HL-60 (cell line): ENCODE measurements at places on chromosomes 1 and 21.

- DNase-seq, result no peak
Measured at GRCh38 chr1:80917225-80917624, 883.5 kb upstream of the ADGRL2 start.

DNA sequence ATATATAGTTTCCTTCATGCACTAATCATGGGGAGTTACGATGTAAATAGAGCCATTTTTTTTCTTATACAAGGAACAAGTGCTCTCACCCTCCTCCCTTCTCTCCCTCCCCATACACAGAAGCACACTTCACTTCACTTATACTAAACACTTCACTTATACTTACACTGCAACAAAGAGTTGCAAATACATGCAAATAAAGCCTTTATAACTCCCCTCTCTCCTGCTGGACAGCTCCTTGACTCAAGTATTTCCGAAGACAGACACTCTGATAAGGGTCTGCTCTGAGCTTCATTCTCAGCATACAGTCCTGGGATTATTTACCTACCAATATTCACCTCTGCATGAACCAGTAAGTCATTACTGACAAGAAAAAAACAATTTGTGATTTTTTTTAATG, 35.6 kb upstream of the ERG start:
- no peak for DNase-seq

DNA sequence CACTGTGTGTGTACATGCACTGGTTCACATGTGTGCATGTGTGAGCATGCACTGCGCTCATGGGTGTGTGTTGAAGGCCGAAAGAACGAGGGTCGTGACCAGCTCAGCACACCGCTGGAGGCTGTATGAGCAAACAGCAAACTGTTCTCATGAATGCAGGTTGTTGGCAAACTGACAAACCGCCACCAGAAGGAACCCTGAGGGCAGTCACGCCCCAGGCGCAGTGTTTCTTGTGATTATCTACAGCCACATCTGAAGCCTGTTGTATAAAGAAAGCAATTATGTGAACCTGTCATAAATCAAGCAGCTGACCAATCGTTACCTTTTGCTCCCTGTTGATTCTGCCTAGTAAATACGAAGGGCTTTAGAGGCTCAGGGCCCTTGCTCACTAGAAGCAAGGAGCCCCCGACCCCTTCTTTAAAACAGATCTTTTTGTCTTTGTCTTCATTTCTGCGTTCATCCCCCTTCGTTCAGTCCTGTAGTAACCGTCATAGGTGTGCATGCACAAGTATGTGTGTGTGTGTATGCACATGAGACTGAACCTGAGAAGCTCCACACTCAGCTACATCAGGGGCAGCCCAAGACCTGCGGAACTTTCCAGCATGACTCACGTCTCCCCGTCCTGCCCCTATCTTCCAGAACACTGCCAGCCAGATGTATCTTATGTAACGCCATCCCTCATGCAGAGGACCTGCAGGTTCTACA, 16.8 kb upstream of the RIPK4 start:
- no peak for DNase-seq

DNA sequence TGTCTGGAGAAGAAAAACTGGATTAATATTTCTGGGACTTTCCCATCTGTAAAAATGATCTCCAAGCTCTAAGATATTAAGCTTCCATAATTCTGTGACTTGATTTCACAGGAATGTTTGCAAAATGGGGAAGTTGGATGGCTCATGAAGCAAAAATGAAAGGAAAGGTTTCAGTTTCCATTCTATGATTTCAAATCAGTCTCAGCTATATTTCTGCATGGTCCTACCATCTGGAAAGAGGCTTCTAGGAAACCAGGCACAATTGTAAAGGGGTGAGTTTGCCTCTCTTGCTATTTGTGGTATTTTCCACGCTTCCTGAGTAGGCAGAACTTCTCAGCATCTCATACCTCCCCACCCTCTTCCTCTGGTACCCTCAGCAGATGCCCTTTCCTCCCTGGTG, 22.4 kb upstream of the ACTN2 start:
- no peak for DNase-seq

DNA sequence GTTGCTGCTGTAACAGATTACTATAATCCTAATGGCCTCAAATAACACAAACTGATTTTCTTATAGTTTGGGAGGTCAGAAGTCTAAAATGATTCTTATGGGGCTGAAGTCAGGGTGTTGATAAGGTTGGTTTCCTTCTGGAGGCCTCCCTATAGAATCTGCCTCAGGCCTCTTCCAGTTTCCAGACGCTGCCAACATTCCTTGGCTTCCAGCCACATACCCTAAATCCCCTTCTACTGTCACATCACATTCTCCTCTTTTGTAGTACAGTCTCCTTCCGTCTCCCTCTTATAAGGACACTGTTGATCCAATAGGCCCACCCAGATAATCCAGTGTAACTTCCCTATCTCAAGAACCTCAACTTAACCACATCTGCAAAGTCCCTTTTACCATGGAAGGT, 145.3 kb upstream of the NCAM2 start:
- no peak for DNase-seq

DNA sequence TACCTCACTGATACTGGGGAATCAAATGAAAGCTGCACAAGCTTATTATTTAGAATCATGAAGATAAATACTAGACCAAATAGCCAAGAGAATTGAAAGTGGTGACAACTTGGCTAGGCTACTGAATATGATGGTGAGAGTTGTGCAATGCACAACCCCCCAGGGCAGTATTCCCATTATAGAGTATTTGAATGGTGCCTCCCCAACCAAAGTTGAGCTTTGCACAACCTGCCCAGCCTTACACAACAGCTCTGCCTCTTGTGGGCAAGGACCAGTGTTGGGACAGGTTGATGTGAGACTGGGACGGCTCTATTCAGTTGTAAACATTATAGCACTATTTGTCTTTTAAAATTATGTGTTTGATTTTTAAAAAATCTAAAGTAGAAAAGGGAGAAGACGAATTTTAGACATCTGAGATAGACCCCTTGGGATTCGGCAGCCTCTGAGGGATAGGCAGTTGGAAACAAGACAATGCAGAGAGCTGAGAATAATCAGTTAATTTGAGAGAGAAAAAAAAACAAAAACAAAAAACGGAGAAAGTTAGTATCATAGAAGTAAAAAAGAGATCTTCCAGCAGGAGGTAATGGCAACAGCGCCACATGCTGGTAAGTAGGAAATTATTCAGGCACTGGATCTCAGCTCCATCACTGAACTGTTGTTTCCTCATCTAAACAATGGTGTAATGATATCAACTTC, 91.0 kb upstream of the KCNA3 start:
- peak; percentile 15 for DNase-seq

- no peak for DNase-seq
Measured at GRCh38 chr1:80673935-80674597, 1126.7 kb upstream of the ADGRL2 start.

GRCh38 chr21:36425286-36425685, 40.1 kb downstream of the CHAF1B start:
- DNase-seq, result no peak

DNA sequence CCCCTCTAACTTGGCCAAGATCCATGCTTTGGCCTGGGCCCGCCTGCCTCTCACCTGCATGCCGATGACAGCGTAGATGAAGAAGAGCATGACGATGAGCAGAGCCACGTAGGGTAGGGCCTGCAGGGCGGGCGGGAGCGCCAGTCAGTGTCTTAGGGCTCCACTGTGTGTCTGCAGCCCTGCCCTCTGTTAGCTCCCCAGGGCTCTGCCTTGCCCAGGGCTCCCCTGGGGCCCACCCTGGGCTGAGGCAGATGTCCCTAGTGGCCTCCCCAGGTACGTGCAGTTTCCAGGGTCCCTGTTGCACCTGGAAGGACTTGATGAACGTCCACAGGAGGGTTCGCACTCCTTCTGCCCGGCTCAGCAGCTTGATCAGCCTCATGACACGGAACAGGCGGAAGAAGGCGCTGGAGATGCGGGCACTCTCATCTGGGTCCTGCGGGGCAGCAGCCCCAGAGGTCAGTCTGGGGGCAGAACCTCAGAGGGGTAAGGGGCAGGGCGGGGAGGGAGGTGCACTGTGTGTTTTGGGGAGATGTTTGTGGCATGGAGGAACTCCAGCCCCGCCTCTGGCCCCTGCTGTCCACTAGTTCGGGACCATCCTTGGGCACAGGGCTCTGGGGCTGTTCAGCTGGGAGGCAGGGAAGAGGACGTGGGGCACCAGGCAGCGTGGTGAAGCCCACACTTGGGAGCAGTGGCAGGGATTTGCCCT, 29.8 kb upstream of the KIF21B start:
- no peak for DNase-seq

DNA sequence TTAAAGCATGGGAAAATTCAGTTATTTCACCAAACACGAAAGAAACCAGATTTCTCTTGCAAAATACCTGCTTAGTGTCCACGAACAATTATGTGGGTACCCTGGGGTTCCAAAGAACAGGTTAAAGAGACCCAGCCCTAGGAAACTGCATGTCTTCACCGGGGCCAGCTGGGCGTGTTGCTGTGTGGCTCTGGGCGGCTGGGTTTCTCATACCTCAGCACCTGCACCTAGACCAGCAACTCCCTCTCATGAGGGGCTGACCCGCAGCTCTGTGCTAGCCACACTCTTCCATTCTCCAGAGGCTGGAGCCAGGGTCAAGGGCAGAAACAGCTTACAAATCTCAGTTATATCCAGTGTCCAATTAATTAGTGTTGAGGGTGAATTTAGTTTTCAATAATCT, 40.3 kb downstream of the ACP6 start:
- no peak for DNase-seq

DNA sequence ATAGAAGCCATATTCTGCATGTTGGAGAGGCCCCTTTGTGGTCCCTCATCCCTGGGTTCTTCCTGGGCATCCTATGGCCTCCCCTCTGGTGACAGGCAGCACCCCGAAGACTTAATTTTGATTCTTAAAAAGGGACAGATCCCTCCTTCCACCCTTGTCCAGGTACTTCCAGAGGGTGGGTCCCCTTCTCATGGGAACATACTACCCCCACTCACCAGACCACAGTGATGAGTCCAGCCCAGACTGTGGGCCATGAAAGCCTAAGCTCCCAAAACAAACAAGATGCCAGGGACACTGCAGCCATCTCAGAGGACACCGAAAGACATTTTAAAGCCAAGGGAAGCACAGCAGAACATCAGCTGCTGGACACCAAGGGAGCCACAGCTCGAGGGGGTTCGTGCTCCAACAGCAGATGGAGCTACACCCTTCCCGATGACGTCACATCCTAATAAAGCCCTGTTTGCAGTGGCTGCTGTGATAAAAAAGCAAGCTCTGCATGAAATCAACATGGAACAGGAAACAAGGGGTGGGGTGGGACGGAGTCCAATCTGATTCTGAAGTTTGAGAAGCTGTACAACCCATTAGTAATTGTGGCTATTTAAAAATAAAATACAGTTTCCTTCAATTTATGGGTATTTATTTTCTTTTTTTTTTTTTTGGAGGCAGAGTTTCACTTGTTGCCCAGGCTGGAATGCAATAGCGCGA, 32.4 kb downstream of the GNB1 start:
- DNase-seq, result no peak

GRCh38 chr1:187892683-187893039, 1063.9 kb downstream of the PLA2G4A start:
- DNase-seq, result no peak

DNA sequence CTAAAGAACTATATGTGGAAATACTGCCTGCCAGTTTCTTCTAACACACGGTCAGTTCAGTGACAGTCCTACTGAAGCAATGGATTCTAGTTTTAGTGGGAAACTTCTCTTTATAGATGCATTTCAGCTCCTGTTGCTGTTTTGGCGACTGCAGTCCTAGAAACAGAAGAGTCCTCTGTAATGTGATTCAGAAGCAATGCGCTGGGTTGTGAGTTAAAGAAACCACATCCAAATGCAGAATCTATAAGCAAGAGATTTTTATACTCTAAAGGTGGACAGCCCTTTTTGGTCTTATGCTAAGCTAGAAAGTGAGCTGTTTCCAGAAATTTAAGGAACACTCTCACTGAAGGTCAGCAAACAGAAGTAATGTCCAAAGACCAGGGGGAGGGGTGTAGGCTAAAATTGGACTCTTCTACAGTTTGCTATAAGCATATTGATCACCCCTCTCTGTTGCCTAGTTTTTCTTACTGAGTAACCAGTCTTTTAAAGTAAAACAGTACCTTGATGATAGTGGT, 30.8 kb downstream of the DUSP10 start:
- DNase-seq, result no peak

DNA sequence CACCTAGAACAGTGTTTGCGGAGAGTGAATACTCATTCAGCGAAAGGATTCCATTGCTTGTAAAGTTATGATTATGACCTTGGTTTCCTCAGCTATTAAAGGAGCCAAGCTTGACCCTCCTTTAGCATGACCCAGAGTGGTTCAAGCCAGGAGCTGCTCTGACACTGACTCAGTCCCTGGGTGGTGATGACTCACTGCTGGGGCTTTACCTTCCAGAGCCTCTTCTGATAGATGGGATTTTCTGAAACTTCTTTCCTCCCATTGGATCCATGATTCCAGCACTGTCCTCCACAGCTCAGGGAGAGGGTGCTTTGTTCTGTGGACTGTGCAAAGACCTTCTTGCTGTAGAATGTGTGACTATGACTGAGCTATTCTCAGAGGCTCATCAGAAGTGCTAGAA, 77.4 kb downstream of the S1PR1 start:
- no peak for DNase-seq

DNA sequence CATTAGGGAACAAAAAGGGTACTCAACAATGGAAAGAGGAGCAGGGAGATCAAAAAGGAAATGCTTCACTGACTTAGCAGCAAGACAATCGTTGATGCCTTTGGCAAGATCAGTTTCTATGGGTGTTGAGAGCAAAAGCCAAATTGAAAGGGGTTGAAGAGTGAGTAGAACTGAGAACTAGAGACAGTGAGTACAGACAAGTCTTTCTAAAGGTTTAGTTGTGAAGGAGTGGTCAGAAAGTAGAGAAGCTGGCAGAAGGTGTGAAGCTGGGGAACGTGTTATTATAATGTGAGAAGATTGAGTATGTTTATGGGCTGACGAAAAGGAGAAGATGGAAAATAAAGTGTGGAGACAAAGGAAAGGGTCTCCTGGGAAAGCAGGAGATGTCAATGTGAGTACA, 221.2 kb upstream of the USP25 start:
- DNase-seq, result no peak

DNA sequence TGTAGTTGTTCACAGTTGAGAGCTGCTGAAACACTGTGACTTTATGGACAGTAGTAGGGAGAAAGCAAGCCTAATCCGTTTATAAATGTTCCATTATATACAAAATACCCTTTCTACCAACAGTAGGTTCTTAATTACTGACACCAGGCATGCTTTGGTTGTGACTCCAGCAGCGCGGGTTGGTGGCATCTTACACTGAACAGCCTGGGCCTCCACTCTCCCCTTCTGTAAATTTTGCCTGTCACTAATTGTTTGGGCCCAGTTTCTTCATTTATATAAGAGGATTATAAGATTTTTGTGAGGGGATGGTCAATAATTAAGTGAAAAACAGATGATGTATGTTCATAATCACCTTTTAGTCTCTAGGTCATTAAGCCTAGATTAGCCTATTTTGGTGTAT, 58.2 kb downstream of the ITSN1 start:
- no peak for DNase-seq

- no peak for DNase-seq
Measured at GRCh38 chr1:175191659-175192058, 917 bp downstream of the KIAA0040 start.

GRCh38 chr1:180151508-180151907, 3.2 kb upstream of the QSOX1 start:
- DNase-seq, result no peak

GRCh38 chr21:16976193-16976592, 536.6 kb upstream of the CXADR start:
- DNase-seq, result no peak
